ENCODE measurements at places on chromosomes 6 and 20.

DNA sequence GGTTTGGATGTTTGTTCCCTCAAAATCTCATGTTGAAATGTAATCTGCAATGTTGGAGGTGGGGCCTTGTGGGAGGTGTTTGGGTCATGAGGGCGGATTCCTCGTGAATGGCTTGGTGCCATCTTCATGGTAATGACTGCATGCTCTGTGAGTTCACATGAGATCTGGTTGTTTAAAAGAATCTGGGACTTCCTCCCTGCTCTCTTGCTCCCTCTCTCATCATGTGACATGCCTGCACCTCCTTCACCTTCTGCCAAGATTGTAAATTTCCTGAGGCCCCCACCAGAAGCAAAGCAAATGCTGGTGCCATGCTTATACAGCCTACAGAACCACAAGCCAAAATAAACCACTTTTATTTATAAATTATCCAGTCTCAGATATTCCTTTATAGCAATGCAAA is 250.3 kb upstream of the PLN start:
- no peak for DNase-seq

GRCh38 chr20:2195614-2196013 is 94.0 kb downstream of the STK35 start:
- DNase-seq = no peak

DNA sequence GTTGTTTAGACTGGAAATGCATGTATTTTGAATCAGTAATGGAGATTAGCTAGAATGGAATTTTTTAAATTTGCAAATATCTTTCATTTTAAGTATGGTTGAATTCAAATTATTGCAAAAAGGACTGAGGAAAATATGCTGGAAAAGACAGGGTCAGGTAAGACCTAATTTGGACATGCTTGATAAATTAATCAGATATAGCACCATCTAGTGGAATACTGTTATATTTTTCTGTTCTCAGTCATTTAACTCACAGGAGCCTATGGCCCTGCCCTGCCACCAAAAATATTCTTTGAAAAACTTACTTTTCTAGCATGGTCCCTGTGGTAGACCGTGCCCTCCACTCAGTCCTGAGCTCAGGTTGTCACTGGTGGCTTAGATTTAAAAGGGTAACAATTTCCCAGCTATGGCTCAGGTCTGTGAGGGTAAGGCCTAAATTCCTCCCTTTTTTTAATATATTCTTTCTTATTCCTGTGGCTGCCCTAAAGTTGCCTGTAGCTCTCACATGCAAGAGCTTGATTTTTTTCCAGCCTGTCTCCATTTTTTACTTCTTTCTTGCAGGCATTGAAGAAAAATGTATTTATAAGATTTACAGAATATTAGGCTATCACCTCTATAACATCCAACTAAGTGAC is 25.3 kb upstream of the KIAA1586 start:
- DNase-seq = peak; percentile 22

DNA sequence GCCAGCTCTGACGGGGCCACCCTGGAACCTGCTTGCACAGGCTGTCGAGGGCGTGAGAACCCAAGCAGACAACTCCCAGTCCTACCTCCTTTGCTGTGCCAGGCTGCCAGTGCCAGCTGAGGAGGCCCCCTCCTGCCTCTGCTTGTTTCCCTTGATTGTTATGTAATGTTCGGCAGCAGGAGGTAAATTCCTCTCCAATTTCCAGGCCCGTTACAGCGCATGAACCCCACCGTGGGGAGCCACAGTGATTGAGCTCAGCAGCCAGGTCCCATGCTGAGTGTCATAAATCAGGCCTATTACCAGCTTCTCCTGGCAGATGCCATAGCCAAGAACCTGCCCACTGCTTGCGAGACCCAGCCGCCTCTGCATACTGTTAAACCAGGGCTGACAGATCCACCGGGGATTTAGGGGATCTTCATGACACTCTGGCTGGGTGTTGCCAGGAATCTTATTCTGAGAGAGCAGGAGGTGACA is 320.5 kb downstream of the DHX35 start:
- DNase-seq = no peak

- no peak for DNase-seq
These were observed 19.2 kb upstream of the CDKN1A start for GRCh38 chr6:36659271-36659670.

DNA sequence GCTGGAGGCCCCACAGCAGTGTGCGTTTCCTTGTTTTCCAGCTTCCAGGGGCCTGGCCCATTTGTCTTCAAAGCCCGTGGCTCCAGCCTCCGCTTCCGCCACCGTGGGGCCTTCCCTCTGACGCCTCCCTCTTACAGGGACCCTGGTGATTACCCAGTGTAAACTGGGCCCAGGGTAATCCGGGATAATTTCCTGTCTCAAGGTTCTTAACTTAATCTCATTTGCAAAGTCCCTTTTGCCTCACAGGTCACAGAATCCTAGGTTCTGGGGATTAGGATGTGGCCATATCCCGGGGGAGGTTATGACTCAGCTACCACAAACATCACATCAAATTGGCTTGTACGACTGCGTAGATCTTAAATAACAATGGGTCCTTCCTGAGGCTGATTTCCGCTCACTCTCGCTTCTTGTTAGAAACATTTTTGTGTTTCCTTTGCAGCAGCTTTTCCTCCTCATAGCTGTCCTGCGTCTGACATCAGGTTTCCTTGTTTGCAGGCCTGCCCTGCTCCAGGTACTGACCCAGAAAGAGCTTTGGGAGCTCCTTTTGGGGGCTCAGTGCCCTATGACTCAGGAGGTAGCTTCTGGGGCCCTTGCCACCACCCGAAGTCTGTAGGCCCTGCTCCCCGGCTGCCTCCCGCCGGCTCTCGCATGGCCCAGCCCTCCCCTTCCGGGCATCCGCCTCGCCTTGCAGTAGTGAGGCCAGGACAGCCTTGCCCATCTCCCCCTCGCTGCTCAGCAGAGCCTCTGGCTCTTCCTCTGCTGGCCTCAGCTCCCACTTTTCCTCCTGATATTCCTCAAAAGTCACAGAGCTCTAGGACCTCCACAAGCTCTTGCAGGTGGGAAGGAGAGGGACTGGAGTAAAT is 100.5 kb downstream of the ERMARD start:
- no peak for DNase-seq

DNA sequence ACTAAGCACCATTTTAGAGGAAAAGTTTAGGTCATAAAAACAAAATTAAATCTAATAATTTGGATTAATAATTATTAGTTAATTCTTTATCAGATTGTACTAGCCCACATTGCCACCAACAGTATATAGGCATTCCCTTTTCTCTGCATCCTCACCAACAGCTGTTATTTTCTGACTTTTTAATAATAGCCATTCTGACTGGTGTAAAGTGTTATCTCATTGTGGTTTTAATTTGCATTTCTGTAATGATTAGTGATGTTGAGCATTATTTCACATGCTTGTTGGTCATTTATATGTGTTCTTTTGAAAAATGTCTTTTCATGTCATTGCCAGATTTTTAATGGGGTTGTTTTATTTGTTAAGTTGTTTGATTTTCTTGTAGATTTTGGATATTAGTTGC is 319.1 kb upstream of the SYNCRIP start:
- no peak for DNase-seq

DNA sequence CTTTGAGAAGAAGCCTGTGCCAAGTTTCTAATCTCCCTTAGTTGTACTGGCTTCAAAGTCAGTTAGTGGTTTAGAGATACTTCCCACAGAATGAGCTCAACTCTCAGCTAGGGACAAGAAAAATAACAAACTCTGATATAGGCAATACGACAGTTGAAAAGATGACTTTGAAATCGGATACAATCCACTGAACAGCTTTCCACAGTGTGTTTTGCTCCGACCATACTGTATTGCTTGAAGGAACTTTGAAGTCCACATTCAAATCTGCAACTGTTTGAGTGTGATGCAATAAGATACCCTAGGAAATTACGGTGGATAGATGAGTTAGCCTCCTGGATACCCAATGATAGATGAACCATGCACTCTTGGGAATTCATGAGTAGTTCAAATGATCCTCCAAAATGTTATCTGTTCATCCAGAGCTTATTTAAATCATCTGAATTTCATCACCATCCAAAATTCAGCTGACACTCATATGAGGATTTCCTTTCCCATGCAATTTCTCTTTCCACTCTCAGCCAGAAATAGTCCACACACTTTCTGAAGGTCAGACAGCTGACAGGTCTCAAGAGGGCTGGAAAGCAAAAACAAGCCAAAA is 443.8 kb downstream of the HAO1 start:
- DNase-seq = no peak

DNA sequence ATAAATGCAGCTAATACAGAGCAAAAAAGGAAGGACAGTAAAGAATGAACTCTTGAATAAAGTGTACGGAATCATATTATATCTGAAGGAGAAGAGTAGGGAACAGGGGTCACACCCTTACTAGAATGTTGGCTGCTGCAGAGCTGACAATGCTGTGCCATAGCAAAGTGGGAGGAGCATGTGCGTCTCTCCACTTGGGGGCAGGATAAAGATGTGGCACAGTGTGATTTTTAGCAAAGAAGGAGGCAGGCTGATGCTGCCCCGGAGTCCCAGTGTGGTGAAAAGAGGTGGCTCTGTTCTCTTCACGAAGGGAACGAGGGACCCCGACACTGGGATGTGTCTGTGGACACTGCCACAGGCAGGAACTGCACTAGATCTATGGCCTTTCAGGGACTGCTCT is 67.5 kb downstream of the INSM1 start:
- DNase-seq = no peak

- no peak for DNase-seq
These were observed 220.9 kb upstream of the CEP162 start for GRCh38 chr6:84448331-84448730.

- no peak for DNase-seq
These were observed 8.8 kb upstream of the CNR1 start for GRCh38 chr6:88174906-88175305.

- DNase-seq = no peak
These were observed 14.6 kb upstream of the TAAR1 start for GRCh38 chr6:132673376-132674094.

- DNase-seq = no peak
These were observed 656.1 kb downstream of the COL12A1 start for GRCh38 chr6:74549746-74550145.

GRCh38 chr6:37171970-37172812 is 2.2 kb downstream of the PIM1 start:
- peak; percentile 91 for DNase-seq

DNA sequence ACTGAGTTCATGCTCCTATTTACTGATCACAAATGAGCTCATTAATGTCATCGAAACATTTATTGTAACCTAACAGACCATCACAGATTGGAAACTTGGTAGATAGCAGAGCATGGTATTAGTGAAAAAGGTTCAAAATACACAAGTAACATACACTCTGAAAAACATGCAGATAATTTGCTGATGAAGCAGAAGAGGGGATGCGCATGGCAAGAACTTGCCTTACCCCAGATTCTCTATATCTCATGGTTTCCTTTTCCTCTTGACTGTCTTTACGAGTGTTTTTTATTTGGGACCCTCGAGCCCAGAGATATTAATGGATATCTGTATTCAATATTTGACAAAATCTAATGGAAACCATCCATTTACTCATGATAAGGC is 37.6 kb downstream of the QRSL1 start:
- no peak for DNase-seq

GRCh38 chr20:58308290-58308679 is 1.2 kb upstream of the RAB22A start:
- no peak for DNase-seq

DNA sequence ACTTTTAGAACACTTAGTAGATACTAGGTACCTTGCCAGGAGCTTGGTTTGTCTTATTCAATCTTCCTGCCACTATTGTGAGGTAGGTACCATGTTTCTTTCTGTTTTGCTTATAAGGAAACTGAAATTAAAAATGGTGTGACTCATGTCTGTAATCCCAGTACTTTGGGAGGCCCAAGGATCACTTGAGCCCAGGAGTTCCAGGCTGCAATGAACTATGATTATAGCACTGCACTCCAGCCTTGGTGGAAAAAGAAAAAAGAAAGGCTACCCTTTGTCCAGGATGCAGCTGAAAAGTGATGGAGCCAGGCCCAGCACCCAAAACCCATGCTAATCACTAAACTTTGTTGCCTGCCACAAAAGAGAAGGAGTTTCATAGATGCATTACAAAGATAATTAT is 34.1 kb upstream of the LAMA4 start:
- DNase-seq = no peak

DNA sequence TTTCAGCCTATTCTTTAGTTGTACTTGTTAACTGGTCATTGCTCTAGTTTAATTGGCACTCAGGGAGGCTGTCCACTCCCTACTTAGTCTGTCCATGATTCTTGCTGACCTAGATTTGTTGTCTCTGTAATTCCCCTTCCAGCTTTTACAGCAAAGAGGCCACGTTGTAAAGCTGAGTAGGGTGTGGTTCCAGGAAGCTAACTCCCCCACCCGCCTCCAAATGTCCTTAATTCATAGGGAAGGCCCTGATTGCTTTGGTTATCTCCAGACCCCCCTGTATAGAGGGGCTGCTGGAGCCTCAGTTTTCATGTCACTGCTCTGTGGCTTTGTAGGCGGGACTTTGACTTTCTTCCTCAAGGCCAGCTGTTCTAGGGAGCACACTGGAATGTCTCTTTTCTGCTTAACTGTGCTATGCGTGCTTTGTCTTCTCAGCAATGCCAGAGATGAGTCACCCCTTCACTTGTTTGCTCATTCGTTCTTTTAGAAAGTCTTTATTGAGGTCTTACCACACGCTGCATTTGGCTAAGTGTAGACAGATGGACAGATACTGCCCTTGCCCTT is 175.1 kb upstream of the JAG1 start:
- no peak for DNase-seq

All from renal pelvis (tissue), 12 donors.